Right renal pelvis (tissue), 4 donors: ENCODE measurements at places on chromosomes 11 and 22. TPM values are rescaled to one million over a fixed set of nuclear protein-coding genes. Genes with fewer than 3 reads are reported as not detected.

DNA sequence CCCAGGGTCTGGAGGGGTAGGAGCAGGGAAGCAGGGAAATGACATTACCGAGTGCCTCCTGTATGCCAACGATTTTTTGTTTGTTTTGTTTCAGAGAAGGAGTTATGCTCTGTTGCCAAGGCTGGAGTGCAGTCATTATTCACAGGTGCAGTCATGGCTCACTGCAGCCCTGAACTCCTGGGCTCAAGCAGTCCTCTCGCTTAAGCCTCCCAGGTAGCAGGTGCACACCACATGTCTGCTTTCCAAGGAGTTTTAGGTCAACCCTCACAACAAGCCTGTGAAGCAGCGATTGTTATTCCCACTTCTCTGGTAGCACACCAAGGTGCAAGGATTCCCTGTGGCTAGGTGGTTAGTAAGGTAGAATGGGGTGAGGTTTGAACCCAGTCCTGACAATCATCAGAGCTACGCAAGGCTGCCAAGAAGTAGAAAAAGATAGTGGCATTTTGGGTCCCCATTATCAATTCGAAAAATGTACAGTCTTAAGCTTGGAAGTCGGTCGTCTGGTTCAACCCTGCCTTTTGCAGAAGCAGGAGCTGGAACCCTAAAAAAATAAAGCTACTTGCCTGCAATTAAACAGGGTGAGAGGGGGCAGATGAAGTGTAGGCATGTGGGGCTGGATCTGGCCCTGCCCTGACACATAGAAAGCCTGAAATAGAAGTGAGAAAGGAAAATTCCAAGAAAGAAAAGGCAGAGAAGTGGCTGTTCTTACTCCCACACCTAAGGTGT lies 9.1 kb downstream of the UCP3 start:
- DNase-seq, result no peak

Gene TMEM123
- polyA plus RNA-seq, result 333 TPM

Gene MADD
- 40.2 TPM for polyA plus RNA-seq

DNA sequence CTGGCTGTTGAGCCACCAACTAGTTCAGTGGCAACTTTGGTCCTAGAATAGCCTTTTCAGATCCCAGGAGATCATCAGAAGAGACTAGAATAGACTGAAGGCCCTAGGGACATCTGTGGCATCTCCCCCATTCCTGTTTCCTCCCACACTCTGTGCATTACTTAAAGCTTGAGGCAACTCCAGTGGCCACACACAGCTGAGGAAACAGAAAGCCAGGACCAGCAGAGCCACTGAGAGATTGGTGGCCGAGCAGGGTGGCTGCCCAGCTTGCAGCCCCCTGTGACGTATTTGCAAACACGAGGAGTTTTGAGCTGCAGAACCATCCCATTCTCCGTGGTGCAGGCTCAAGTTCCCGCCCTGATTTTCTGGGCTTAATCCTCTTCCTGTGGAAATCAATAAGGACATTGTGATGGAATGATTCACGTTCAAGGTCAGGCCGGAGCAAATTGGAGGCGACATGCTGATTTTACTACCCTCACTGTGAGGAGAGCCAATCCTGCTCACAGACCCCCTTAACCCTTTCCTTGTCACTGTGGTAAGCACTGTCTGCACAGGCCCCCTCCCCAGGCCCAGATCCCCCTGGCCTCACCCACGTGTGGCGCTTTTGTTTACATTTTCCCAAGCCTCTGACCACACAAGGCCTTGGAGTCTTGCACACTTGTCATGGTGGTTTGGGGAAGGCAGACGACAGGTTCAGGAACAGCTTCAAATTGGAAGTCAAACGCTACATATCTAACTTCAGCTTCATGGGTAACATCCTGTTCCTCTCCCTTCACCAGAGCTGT lies 69.1 kb upstream of the MYOD1 start:
- no peak for DNase-seq

DNA sequence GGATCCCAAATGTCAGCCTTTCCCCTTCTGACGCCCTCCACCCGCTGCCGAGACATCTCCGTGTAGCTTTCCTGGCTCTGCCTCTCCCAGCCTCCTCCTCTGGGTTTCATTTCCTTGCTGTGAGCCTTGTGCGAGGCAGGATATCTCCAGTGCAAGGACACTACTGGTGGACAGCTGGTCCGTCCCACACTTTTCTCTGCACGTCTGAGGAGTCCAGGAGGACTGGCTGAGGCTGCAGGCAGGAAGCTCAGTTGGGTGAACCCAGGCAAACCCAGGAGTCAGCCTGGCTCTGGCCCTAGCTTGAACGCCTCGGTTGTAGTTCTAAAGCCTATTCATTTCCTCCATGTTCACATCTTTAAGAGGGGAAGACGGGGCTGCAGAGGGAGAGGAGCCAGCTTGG lies 145.5 kb downstream of the ST3GAL4 start:
- DNase-seq, result no peak

DNA sequence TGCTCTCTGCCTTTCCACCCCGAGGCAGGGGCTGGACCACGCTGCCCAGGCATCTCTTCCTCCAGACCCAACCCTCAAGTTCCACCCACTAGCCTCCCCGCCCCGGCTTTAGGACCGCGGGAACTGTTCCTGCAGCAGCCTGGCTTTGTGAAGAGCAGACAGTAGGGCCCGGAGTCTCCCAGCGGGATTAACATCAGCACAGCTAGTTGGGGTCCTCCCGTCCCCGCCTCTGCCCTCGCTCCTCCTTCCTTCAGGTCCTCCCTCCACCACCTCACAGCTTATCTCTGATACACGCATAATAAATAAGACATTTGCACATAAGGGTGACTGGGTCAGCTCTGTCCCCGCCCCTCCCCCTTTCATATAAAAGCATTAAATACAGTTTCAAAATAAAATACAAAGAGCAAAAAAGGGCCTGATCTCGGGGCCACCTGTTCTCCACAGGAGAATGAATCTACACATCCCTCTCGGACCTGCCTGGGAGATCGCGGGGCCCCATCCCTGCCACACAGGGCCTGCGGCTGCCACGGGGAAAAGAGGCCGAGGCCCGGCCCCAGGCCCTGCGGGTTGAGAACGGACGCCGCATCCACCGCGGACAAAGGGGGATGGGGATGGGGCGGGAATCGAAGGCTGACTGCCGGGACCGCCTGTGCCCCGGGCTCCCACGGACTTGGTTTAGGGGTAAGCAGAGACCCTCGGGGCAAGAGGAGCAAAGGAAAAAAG lies 6.5 kb downstream of the ZFTA start:
- no peak for DNase-seq

- DNase-seq, result no peak
Observed at GRCh38 chr11:3382613-3383285, 3.8 kb upstream of the ZNF195 start.

DNA sequence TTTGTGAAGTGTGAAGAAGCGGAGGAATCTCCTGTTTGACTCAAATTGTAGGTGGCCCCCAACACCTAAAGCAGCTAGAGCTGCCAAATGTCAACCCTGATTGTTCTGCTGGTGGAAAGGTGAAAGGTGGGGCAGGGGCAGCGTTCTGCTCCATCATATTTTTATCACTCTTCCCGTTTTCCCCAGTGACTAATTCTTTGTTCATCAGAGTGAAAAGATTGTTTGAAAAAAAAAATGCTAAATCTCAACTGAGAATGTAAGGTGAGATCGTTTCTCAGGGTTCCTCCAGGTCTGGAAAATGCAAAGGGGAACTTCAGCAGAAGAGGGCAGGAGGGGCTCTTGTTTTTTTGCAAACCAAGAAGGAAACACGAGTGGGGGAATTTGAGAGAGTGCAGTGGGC lies 137.7 kb downstream of the MN1 start:
- DNase-seq, result no peak

DNA sequence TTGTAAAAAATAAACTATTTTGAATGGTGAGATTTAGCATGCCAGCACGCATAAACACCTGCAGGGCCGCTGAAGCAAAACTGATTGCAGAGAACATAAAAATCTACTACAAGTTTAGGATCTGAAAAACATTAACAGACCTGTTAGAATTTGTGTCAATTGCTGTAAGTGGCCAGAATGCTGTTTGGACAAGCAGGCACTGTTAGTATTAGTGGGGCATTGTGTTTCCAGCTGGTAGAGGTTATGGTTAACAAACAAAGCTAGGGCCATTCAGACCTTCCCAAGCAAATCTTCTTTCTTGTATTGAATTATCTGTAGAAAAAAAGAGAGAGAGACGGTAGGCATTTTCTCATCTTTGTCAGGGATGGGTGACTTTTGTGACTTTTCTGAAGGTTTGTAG lies 57.6 kb upstream of the OLFML1 start:
- no peak for DNase-seq

- peak; percentile 42 for DNase-seq
Observed at GRCh38 chr11:63813563-63814382, 517 bp downstream of the SPINDOC start.

GRCh38 chr11:74366576-74366975 lies 31.7 kb downstream of the PGM2L1 start:
- DNase-seq, result no peak
